ENCODE measurements at places on chromosomes 12 and 14.

- no peak for DNase-seq
Observed at GRCh38 chr14:96095581-96096476, 56.7 kb downstream of the C14orf132 start.

DNA sequence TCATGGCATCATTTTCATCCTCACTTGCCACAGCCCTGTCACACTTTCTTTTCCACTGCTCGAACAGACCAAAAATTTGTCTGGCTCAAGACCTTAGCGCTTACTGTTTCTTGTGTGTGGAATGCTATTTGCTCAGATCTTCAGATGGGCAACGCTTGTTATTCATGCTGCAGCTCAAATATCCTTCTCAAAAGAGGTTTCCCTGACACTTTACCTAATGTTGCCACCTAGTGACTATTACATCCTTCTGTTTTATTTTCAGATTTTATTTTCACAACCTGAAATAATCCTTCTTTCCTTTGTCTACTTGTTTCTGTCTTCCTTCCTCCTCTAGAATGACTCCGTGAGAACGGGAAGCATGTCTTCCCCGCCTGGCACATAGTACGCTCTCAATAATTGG is 5.6 kb downstream of the FBXO33 start:
- no peak for DNase-seq

- DNase-seq, result no peak
Observed at GRCh38 chr12:114671066-114671442, 12.9 kb downstream of the TBX3 start.

DNA sequence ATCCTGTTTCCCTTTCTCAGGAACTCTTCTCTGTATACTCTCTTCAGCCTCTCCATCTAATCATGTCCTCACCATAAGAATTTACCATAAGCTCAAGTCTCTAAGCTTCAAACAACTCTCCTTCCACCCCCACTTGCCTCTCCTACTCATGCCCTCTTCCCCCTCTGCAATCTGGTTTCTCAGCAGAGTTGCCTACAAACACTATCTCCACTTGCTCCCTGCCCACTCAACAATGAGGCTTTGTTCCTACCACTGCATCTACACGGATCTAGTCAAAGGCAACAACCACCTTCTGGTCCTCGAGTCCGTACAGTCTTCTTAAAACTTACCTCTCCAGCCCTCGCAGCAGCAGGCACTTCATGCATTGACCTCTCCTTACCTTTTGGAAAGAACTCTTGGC is 17.2 kb upstream of the FBLN5 start:
- no peak for DNase-seq

DNA sequence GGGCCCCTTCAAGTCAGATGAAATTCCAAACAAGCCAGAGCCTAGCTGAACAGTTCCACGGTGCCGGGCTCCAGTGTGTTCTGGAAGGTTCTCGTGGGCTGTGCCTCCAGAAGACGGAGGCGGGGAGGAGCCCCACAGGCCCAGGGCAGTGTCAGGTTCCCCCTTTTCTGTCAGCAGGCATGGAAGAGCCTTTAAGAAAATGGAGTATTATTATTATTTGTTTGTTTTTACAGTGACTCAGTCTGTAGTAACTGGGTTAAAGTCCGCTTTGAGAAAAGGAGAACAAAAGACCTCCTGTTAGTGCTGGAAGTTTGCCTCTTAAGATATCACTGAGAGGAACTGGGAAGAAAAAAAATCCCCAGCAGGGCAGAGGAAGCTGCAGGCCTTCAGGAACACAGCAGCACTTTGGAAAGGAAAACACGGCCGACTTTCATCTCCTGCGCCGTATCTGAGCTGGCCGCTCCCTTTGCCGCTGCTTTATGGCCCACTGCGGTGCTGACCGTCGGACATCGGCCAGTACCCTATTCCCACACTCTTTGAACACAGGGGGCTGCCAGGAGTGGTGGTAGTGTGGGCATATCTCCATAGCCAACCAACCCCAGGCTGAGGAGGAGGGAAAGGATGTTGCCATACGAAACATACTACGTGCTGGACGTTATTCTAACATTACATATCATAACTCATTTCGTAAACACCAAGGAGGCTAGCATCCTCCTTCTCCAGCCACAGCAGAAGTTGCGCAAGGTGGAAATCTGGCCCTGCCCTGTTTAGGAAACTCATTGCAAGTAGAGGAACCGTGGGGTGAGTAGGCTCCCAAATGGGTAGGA is 194.0 kb downstream of the ZFP36L1 start:
- no peak for DNase-seq

GRCh38 chr12:31011746-31012566 is 61.7 kb upstream of the DDX11 start:
- no peak for DNase-seq

- DNase-seq, result no peak
Observed at GRCh38 chr14:35898217-35898775, 72.2 kb downstream of the BRMS1L start.

DNA sequence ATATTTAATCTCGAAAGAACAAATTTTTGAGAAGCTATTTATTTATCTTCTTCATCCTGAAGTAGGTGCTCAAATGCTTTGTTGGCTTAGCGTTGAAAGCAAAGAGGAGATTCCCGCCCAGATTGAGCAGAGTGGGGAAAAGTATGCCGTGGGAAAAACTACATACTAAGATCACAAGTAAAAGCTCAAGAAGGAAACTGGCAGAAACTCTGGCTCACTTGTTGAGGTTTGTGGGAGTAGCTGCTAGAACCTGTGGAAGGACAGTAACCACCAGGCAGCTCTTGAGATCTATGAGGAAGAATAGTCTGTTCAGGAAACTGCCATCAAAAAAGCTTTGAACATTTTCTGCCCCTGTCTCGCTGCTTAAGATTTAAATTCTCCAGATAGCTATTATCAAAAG is 3.9 kb downstream of the MYRFL start:
- DNase-seq, result no peak

DNA sequence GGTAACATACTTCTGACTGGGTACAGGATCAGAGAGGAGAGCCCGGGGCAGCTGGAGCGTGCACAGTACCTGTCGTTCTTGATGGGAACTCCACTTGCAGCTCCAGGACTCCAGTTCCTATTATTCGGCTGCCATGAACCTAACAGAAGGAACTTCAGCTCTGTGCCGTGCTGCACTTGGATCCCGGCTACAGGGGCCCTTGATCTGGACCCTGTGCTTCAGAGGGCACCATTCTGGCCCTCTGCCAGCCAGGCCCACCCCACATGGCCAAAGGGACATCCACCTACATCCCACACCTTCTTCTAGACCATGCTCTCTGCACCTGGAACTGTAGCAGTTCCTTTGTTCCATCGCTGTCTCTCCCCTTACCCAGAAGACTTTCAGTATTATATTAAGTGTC is 58.2 kb downstream of the PAX9 start:
- DNase-seq, result no peak

DNA sequence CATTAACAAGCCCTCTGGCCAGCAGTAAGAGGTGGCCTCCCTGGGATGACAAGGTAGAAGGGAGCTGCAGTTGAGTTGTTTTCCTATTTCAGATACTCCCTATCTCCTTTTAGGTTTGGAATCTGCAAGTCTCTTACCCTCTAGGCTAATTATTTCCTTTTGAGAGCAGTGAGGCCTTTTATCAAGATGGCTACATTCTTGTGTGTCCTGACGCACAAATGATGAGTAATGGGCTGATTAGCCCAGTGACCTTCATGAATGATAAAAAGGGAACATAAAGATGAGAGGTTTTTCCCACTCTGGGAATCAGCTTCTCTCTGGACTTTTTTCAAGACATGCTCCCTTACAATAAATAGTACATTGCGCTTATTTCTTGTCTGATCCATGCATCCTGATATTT is 22.9 kb downstream of the DYRK2 start:
- no peak for DNase-seq

DNA sequence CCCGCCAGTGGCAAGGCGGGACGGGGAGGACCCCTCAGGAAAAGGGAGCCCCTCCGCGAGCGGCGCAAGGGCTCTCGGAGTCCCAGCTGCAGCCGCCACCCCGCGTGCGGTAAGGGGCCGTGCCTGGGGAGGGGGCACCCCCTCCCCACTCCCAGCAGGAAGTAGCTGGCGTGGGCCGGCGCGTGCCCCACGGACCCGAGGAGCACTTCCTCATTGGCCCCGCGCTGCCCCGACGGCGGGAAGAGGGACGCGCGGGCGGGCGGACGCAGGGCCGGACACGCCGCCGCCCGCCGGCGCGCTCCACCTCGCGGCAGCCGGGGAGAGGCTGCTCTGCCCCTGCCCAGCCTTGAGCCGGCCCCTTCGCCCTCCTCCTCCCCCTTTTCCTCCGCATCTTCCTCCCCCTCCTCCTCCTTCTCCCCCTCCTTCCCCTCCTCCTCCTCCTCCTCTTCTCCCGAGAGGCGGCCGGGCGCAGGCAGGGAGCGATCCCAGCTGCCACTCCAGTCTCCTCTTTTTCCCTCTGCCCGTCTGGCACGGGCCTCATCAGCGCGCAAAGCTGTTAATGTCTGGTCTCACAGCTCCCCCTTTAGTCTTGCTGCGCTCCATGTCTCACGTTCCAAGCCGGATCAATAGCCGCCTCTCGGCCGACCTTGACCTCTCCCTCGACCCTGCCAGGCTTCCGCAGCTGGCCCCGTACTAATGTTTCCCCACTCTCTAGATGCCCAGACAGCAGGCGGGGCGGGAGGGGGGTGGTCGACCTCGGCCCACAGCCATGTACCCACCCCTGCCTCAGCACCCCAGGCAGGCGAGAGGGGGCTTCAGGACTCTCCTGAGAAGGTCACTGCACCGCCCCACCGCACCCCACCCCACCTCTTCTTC is 2.6 kb upstream of the BCL11B start:
- no peak for DNase-seq

DNA sequence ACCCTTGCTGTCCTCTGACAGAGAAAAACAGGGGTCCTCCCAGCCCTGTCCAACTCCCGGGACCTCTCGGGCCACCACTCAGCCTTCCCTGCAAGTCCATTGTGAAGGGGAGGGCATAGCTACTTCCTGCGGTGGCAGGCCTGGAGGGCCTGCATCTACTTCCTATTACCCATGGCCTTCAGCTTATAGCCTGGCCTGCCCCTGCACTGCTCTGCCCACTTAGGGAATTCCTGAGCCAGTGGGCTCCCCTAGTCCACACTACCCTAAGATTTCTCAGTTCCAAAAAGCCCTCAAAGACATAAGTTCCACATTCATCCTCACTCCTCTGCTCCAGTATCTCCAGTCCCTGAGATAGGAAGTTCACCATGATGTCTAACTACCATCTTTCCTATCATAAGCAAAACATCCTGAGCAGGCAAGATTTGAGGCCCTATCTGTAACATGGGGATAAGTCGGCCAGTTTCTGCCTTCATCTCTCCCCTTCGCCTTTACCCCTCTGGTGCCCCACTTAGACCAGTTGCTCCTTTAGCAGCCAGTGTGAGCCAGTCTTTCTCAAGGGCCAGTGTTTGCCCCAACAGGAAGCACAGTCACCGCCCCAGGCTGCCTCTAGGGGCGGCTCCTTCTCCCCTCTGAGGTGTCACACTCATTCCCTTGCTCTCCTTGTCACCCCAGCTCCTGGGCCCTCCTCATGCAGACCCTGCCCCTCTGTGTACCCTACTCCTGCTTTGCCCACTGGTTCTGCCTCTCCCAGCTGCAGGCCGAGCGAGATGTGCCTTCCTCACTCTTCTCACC is 10.9 kb downstream of the HDAC7 start:
- no peak for DNase-seq

DNA sequence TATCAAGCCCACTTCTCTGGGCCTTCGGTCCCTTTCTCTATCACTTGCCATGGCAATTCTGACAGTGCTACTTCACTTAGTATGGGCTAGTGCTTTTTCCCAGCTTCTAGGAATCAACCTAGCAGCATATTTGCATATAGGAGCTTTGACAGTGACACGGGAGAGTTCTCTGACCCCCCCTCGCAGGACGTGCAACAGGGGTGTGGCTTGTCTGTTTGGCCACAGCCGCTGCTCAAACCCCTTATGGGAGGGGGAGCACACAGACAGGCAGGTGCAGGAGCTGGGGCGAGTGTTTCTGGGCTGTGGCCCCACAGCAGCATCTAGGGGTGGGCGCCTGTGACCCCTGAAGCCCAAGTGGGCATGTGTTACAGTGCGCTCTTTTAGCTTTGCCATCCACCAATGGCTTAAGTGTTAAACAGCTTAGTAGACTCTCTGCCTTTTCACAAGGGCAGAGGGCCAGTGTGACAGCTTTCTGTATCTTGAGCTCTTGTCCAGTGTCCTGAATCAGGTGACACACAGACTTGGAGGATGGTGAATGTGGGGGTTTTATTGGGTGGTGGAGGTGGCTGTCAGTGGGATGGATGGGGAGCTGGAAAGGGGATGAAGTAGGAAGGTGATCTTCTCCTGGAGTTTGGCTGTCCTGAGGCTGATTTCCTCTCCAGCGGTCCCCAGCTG is 229.3 kb downstream of the PCNX1 start:
- no peak for DNase-seq

- no peak for DNase-seq
Observed at GRCh38 chr14:60648249-60648933, 886 bp downstream of the SIX1 start.

DNA sequence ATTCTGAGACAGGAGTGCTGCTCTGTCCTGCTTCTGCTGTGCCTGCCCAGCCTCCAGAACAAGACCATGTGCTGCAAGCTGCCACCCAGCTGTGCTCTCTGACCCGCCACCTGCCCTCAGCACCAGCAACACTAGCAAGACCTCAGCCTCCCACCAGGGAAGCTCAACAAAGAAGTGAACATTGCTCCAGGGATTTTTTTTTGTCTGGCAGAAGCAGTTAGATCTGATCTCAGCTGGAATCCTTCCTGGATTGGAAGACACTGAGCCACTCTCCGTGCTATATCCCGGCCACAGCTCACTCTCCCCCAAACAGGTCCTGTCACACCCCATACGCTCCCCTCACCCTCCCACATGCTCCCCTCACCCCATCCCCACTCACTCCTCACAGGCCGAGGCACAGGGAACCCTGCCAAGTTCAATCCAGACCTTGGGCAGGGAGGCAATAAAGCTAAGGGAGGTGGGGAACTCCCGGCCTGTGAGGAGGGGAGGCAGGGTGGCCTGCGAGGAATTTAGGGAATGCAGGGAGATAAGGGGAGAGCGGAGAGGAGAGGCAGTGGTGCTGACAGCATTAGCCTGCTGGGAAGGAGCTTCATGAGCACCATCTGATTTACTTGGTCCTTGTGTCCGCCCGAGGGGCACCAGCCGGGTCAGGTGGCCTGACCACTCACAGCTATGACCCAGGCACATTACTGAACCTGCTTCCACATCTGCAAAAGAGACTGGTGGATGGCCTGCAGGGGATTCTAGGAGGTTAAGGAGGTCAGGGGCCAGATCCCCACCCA is 29.7 kb downstream of the CCDC85C start:
- no peak for DNase-seq

GRCh38 chr12:3741882-3742672 is 10.8 kb downstream of the CRACR2A start:
- DNase-seq, result no peak

GRCh38 chr12:91774434-91774921 is 371.2 kb downstream of the BTG1 start:
- DNase-seq, result no peak

DNA sequence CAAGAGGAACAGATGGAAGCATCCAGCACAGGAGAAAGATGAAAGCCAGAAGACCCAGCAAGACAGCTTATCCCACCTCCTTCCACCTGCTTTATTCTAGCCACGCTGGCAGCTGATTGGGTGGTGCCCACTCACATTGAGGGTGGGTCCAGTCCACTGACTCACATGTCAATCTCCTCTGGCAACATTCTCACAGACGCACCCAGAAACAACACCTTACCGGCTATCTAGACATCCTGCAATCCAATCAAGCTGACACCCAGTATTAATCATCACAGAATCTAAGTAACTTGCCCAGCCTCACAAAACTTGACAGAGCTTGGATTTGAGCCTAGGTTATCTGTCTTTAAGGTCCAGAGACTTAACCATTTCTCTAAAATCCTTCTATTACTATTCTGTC is 208.9 kb downstream of the PAH start:
- DNase-seq, result no peak

- no peak for DNase-seq
Observed at GRCh38 chr14:80522936-80523335, 311.6 kb upstream of the DIO2 start.
